ENCODE measurements at places on chromosomes 16 and 17.

- DNase-seq, result no peak
Measured at GRCh38 chr17:83200231-83200699, 120.9 kb downstream of the METRNL start.

DNA sequence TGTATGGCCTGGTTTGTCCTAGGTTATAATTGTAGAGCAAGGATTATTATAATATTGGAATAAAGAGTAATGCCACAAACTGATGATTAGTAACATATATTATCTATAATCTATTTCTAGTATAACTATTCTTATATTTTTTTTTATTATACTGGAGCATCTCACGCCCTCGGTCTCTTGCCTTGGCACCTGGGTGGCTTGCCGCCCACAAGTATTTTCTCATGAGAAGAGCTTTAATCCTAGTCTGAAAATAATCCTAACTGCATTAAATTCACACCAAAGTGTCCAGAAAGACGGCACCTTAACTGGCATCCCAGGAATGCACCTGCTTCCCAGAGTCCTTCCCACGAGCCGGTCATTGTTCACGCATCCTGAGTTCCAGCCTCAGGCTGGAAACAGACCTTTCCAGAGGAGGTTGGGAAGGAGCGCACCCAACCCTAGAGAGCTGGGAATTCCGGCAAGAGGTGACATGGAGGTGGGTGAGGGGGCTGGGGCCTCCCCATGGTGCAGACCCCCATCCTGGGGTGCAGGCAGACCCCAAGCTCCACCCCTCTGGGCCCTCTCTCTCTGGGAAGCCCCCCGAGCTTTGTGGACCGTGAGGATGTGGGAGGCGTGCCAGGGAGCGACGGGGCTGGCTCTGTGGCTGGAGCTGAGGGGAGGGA lies 15.9 kb downstream of the CHMP1A start:
- DNase-seq, result no peak

GRCh38 chr16:25235991-25236390 lies 19.2 kb downstream of the AQP8 start:
- DNase-seq, result no peak

DNA sequence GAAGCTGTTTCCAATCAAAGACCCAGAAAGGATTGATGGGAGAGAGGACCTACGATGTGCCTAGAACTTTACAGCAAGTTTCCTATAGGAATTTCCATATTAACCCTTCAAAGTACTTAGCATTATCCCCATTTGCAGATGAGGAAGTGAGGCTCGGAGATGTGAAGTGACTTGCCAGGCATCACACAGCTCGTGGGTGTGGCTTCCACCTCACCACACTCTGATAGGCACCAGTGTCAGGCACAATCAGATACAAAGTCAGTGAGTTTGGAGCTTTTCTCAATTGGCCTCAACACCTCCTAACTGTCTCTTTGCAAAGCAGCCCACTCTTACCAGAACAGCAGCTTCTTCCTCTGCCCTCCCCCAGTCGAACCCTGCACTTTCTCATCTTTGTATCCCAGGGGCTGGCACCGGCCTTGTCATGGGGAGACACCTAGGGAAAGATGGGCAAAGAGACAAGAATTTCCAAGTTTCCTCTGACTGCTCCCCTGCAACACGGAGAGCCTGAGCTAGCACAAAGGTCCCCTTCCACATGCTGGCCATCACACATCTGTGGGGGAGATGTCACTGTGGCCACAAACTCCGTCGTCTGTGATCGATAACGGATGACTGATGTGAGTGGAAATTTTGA lies 37.4 kb upstream of the CCL1 start:
- DNase-seq, result no peak

DNA sequence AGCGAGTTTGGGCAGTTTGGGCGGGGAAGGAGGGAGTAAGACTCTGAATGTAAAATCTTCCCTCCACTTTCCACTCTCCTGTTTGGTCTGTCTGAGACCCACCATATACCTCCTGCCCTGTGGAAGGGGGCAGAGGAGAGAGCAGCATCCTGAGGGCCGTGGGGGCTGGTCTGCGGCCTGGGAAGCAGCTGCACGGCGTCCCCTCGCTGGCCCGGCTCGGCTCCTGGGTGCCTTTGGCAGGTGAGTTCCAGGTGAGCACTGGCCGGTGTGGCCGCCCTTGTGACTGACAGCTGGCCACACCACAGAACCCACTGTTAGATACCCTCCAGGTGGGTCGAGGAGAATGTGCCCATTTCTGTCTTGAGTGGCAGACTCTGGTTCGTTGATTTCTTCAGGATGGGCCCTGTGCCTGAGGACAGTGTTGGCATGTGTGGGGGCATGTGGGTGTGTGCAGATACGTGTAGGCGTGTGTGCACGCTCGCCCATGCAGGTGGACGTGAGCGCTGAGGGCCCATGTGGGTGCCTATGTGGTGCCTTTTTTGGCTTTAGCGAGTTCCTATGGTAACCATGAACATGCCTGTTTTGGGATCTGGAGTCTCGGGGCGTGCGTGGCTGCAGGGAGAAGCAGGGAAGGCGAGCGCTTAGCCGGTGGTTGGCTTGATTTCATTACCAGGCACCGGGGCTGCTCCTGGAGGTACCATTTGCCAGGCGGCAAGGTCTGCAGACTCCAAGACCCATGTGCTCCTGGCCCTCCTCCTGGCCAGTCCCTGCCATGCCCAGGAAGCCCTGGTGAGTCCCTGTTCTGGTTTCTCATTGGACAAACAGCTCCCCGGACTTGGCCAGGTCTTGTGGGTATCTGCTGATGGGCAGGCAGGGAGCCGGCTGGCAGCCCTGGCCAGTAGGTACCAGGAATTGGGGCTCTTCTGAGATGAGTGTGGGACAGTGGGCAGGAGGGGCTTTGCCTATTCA lies 12.4 kb downstream of the RAP1GAP2 start:
- no peak for DNase-seq

GRCh38 chr16:80123189-80123588 lies 417.6 kb upstream of the DYNLRB2 start:
- no peak for DNase-seq

- no peak for DNase-seq
Measured at GRCh38 chr17:41029633-41030245, at the start of gene KRTAP1-4. KRTAP1-4 (minus strand) TSS chr17:41030195; CDS start chr17:41030078, 117 bp downstream.

GRCh38 chr16:69276148-69277115 lies 34.7 kb upstream of the VPS4A start:
- DNase-seq, result no peak

- no peak for DNase-seq
Measured at GRCh38 chr16:86195863-86196630, 297.1 kb downstream of the IRF8 start.

- peak; percentile 43 for DNase-seq
Measured at GRCh38 chr16:29899516-29900101, at the start of gene SEZ6L2. SEZ6L2 (minus strand) TSS chr16:29899550; CDS start chr16:29899019, 531 bp downstream.

GRCh38 chr17:10729334-10730193 lies at the start of gene TMEM220:
TMEM220 (minus strand) TSS chr17:10730023; CDS start chr17:10729851, 172 bp downstream.
- DNase-seq, result no peak
